Activated T-cell treated with anti-CD3 and anti-CD28 coated beads, Interleukin-2, amount 50 U/mL, for 72 hours (primary cell): ENCODE measurements at places on chromosomes 2 and 18. TPM values are rescaled to one million over a fixed set of nuclear protein-coding genes. Genes with fewer than 3 reads are reported as not detected.

GRCh38 chr2:112688086-112688880, 32.5 kb upstream of the NT5DC4 start:
- DNase-seq: no peak

DNA sequence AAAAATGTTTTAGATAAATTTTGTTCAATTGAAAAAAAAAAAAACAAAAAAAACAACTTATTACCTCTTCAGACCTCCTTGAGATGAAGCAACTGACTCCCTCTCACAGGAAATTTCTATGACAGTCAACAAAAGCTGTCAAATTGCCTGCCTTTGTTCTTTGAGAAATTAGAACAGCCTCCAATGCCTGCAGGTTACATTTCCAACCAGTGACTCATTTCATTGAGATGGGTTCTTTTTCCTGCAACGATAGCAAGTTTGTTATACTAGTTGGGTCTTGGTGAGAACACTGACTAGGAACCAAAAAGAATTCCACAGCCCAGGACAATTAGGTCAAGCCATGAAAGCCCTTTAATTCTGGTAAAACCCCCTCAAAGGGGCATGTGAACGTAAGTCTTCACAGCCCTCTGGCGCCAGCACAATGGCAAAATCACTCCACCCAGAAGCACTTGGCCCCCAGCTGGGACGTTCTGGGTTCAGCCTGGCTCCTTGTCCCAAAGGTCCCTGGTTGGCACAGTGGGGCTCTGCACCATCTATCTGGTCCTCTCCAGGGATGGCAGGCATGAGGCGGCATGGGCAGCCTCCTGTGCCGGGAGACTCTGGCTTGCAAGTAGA, 87.0 kb downstream of the SPP2 start:
- DNase-seq: no peak

DNA sequence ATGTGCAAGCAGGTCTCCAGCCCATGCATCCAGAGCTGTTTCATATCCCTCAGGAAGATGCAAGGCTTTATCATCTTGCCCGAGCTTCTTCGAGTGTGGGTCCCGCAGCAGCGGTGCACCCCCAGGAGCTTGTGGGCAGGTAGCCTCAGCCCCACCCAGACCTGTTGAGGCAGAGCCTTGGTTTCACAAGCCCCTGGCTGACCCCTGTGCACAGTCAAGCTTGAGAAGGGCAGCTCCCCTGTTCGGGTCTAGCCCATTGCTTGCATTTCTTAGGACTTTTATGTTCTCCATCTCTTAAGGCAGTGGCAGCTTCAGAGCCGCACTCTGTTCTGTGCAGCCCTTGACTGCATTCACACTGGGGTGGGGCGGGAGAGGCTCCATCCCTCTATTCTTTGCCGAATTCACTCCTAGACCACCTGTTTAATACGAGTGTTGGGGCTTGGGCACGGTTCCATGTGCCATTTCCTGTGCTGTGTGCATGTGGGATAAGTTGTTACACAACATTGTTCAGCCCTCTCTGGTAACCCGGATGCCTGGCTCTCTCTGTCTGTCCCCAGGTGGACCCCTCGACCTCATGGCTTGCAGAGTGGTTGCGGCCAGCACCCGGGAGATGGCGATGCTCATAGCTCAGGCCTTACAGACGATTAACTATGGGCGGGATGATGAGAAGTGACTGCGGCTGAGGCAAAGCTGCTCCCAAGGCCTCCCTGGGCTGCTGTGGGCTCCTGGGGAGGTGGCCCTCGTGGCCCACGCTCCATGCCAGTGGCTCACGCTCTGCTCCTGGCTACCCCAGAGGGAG, 48.7 kb downstream of the IMPA2 start:
- DNase-seq: no peak

SLC5A7 gene
- total RNA-seq: not detected

DNA sequence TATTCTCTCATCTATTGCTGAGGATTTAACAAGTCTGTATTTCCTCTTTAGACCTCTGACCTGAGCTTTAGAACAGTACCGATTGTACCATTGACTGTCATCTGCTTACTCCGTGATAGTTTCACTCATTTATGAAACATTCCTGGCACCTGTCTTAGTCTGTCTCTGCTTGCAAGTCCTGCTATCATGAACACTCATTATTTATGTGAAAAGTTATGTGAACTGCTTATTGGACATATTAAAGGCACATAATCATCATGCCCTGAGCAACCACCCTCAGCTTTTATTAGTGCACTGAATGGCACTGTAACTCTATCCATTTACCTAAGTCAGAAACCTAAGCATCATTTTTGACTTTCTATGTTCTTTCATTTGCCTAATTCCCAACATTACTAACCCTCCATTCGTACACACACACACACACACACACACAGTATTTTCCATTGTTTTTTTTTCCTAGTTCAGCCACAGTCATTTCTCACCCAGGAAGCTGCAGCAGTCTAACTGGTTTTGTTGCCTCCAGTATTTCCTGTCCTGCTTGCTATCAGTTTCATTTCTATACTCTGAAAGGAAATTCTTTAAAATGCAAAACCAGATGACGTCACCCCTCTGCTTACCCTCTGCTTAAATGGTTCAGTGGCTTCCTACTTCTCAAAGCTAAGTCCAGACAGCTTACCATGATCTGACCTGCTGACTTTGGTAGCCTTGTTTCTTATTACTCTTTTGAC, 146.1 kb downstream of the HAUS1 start:
- DNase-seq: peak; percentile 64

GRCh38 chr2:96549967-96550786, 13.6 kb downstream of the ARID5A start:
- DNase-seq: no peak

FECH gene
- 24.2 TPM for total RNA-seq

DNA sequence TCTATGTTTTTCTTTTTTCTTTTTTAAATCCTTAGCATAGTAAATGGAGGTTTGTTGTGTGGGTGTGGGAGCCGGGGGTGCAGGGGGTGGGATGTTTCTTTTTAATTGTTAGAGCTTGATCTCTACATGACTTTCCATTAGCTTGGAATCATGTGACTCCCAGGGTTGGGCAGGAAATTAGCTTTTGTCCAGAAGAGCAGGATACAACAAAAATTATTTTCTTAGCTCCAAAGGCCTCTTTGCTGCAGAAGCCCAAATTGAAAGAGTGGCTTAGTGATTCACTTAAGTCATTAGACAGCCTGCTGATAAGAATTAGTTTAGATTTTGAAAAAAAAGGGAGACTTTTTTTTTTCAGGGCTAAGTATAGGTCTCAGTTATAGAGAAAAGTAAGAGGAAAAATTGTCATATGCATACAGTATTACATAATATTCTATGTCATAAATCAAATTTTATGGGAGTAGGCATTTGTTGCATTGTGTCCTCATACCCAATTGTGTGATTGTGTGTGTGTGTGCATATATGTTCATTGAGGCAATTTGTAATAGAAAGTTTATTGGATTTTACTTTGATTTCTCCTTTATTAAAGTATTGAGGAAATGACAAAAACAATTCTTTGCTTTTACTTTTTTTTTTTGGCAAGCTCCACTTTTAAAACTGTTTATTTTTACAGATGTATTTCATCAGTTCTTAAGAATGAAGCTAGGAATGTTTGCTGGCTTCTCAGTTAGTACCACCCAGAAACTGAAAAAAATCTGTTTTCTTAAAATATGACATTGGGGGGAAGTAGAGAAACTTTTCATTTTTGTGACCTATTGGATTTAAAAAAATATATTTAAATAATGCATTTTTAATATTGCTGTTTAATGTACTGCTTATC, 47.4 kb downstream of the TSPYL6 start:
- no peak for DNase-seq

- no peak for DNase-seq
Measured at GRCh38 chr2:162928356-162928755, 89.8 kb upstream of the KCNH7 start.

TUBB8B gene
- not detected for total RNA-seq

DNA sequence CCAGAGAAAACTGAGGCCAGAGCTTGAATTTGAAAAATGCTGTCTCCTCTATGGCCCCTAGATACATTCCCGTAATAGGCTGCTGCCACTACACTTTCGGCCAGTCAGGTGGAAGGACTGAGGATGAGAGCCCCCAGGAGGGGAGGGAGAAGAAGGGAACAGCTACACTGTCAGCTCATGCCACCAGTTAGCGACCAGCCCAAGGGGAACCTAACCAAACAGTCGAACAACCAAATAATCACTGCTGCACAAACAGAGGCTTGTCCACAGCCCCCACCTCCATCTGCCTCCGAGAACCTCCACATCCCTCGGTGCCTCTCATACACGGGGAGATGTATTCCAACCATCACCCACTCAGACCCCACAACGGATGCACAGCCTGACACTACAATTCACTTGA, 7.3 kb downstream of the ZNF516 start:
- no peak for DNase-seq
